ENCODE measurements at places on chromosomes 7 and 10.

DNA sequence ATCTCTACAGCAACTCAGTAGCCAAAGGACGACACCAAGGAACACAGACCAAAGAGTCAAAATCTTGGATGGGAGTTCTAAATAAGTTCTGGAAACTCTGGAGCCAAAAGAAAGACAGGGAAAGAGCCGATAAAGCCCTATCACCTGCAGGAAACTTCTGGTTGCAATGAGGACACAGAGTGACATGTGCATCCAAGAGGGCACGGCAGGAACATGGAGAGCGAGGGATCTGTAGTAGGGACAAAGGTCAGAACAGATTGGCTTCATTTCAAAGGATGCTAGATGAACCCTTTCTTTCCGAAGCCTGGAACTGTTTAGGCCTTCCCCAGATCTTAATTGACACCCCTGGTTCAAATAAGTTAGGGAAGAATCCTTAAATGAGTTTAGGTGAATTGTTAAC lies 39.5 kb downstream of the CACNA2D1 start:
- no peak for DNase-seq

DNA sequence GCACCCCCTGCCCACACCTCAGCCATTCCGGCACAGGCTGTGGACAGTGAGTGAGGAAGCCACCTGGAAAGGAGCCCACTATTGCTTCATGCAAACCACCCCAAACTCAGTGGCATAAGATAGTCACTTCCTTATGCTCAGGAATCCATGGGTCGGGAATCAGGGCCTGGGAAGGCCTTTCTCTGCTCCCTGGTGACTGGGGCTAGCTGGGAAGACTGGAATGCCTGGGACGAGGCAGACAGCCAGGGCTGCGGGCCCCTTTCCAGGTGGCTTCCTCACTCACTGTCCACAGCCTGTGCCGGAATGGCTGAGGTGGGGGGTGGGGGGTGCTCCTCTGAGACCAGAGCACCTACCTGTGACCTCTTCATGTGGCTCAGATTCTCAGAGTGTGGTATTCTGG lies 74.1 kb upstream of the GRB10 start:
- DNase-seq, result no peak

GRCh38 chr10:117514971-117515370 lies 27.6 kb upstream of the EMX2 start:
- no peak for DNase-seq

DNA sequence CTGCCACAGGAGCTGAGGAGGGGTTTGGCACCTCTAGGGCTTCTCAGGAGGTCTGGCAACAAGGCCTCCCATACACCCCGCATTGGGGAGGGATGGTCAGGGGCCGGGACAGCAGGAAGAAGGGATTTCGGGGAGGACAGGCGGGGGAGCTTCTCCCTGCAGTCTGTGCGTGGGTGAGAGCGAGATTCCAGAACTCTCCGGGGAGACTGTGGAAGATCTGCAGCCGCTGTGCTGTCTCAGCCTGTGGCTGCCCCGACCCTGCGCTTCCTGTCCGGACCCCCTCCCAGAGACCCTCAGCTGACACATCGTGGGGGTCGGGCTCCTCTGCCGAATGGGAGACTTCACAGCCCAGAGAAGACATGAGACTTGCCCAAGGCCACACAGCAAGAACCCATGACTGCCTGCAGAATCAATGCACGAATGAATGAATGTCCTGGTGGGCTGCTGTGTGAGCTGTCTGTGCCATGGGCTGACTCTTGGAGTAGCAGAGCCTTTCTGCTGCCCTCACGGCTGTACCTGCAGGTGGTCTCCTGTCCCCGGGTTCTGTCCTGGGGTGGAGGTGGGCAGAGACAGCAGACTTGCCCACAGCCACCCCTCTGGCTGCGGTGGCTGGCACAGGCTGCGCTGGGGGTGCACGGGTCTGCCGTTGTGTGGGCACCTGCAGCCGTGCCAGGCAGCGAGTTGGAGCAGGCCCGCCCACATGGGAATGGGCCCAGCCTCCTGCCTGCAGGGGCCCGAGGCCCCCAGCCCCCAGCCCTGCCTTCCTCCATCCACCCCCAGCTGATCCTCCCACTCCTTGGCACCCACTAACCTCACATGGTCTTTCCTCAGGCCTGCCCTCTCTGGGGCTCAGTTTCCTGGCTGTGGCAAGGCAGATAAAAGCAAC lies 16.3 kb upstream of the LFNG start:
- no peak for DNase-seq

DNA sequence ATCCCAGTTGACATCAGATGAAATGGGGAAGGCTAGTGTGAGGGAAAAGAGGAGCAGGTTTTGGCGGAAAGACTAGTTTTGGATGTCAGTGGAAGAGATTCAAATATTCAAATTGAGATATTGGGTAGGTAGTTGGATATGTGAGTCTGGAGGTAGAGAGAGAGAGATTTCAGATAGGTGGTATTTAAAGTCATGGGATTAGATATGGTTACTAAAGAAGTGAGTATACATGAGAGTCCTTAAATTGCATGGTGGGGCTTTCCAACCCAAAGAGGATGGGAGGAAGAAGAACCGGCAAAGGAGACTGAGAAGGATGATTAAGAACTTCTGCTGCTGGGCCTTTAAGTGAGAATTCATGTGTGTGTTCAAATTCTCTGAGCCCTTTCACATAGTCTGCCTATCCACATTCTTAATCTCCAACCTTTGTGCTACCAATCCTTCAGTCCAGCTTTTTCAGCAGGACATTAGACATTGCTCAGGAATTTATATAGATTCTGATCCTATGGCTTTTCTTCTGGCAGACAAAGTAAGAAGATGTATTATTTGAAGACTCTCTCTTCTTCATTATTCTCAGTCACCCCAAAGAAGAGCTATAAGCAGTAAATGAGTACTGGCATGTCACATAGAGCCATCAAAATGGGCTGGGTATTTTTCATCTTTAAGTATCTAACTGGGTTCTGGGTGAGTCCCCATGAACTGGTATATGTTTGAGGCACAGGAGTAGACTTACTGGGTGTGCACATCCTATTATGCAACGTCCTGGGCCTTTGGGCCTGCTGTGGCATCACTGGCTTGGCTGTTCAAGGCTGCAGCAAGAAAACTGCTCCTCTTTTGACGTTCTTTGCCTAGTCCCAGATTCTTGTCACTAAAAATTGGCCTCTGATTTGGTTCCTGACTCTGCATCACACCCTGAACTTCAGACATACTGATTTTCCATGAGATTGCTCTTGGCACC lies 33.6 kb downstream of the ST7 start:
- peak; percentile 22 for DNase-seq

GRCh38 chr7:1466524-1467271 lies 7.4 kb upstream of the MICALL2 start:
- DNase-seq, result peak; percentile 61

GRCh38 chr7:88218836-88219605 lies 817 bp downstream of the SRI start:
- DNase-seq, result peak; percentile 65

DNA sequence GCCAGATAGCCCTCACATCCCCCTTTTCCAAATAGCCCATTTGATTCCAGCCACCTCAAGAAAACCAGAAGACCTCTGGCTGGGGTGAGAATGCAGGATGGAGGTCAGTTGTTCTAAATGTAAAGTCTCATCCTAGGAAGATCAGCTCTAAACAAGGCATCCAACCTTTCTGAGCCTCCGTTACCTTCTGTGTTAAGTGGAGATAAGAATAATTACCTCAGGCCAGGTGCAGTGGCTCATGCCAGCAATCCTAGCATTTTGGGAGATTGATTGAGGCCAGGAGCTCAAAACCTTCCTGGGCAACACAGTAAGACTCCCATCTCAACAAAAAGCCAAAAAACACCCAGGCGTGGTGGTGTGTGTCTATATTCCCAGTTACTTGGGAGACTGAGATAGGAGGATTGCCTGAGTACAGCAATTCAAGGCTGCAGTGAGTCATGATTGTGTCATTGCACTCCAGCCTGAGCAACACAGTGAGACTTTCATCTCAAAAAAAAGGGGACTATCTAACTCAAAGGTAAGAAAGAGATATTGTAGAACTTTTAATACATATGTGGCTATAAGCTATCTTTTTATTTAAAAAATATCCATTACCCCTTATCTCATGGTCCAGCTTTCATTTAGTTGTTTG lies 43.5 kb downstream of the PRTFDC1 start:
- peak; percentile 72 for DNase-seq

GRCh38 chr10:25441270-25441669 lies 266.5 kb downstream of the GPR158 start:
- DNase-seq, result no peak

DNA sequence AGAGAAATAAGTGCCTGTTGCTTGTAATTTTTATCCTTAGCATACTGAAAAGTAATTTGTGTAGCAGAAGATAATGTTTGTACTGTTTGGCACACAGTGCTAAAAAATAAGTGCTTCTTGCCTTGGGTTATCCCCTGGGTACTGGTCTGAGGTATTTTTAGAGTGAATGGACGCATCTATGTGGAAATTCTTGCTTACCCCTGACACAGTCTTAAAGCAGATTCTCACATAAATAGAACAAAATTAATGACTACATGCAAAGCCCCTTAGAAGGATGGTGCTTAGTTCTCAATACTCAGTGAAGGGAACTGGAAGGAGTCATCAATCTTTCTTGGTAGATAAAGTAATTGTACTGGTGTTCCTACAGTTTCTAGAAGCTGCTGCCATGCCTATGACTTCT lies 548.6 kb downstream of the ARL4A start:
- DNase-seq, result no peak

GRCh38 chr10:102475451-102476040 lies 24.2 kb upstream of the C10orf95 start:
- no peak for DNase-seq

DNA sequence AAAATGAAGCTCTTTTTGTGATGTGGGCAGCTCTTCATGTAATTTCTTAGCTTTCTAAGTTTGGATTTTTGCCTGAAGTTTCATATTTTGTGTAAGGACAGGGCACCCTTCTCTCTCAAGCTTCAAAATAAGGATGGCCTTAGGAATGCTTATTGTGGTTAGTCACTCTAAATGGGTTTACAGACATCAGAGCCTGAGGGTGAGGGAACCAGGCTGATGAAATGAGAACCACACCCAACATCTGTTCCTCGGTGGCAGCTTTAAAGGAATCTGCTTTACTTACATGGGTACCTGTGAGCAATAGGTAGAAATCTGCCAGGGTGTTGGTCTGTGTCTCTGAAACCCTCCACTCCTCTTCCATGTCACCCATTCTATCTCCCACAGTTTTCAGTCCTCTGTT lies 174.3 kb downstream of the EMX2 start:
- DNase-seq, result no peak

GRCh38 chr7:117127585-117128168 lies 174.4 kb downstream of the ST7 start:
- peak; percentile 81 for DNase-seq
